Urothelium cell line (cell line): ENCODE measurements at places on chromosomes 11 and 22.

- no peak for DNase-seq
Measured at GRCh38 chr11:134950692-134951304, 538.8 kb upstream of the B3GAT1 start.

DNA sequence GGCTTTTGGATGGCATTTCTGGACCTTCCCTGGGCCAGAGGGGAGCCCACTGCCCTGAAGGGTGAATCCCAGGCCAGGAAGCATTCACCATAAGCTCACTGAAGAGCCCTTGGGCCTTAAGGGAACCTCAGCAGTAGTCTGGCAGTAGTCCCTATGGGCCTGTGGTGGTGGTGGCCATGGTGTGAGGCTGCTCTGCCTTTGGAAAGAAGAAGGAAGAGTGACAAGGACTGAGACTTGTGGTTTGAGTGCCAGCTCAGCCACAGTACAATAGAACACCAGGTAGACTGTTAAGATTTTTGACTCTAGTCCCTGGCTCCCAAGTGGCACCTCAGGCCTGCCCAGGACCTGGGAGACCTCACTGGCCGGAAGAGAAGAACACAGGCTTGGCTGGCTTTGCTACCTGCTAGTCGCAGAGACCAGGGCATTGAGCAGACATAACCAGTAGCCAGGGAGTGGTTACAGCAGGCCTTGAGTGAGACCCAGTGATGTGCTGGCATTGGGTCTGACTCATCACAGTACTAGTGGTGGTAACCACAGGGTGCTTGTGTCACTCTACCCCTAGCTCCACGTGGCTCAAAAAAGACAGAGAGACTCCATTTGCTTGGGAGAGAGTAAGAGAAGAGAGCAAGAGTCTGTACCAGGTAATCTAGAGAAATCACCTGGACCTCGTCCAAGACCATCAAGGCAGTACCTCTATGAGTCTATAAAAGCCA, 259.8 kb upstream of the BLID start:
- DNase-seq: peak; percentile 13

DNA sequence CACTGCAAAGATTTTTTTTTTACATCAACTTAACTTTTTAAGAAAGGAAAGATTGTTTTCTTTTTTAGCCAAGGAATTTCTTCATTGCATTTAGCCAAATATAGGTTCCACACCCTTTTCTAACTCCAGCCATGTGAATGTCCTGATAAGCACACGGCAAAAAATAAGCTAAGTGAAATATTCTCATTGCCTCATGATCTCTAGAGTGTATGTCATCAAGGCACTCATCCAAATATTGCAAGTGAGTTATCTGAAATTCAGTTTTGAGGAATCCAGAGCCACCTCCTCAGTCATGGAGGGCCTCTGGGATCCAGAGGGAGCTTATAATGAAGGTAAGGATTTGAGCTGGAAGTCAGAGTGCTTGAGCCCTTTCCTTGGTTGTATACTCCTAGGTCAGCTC, 80.0 kb downstream of the BLID start:
- no peak for DNase-seq

DNA sequence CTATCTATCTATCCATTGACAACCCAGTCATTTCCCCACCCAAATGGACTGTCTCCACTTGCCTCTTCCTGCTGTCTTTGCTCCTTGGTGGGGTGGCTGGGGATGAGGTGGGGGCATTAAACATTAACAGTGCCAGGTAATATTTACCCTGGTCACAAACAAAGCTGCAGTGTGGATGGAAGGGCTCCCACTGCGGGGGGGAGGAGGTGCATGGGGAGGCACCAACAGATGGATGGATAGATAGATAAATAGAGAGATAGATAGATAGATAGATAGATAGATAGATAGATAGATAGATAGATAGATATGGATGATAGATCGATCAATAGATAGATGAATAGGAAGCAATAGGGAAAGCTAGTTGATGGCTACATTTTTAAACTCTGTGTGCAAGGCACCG, 2.3 kb upstream of the FXYD2 start:
- no peak for DNase-seq

DNA sequence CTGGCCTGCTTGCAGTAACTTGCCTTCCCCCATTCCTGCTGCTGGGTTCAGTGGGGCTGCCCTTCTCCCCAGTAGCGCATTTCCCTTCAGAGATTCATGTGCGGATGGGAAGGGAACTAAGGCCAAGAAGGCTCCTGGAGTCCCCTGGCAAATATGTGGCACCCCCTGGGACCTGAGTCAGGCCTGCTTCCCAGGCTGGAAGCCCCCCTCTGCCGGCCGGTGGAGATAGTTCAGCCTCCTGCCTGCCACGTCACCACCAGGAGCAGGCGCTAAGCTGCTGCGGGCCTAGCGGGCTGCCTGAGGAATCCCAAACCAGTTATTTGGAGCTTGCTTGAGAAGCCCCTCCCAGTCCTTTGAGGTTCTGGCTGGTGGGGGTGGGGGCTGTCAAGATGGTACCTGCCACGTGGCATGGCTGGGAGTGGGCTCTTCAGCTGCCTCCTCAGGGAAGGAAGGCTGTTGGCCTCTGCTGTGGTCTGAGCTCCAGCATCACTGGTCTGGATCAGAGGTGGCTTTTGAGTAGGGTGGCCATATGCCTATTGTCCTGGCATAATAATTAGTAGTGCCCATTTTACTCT, 2.0 kb downstream of the SERPINH1 start:
- DNase-seq: peak; percentile 70

- DNase-seq: no peak
Measured at GRCh38 chr11:69218271-69218682, 62.5 kb downstream of the SMIM38 start.

GRCh38 chr11:118027694-118028093, 41.5 kb downstream of the IL10RA start:
- no peak for DNase-seq

DNA sequence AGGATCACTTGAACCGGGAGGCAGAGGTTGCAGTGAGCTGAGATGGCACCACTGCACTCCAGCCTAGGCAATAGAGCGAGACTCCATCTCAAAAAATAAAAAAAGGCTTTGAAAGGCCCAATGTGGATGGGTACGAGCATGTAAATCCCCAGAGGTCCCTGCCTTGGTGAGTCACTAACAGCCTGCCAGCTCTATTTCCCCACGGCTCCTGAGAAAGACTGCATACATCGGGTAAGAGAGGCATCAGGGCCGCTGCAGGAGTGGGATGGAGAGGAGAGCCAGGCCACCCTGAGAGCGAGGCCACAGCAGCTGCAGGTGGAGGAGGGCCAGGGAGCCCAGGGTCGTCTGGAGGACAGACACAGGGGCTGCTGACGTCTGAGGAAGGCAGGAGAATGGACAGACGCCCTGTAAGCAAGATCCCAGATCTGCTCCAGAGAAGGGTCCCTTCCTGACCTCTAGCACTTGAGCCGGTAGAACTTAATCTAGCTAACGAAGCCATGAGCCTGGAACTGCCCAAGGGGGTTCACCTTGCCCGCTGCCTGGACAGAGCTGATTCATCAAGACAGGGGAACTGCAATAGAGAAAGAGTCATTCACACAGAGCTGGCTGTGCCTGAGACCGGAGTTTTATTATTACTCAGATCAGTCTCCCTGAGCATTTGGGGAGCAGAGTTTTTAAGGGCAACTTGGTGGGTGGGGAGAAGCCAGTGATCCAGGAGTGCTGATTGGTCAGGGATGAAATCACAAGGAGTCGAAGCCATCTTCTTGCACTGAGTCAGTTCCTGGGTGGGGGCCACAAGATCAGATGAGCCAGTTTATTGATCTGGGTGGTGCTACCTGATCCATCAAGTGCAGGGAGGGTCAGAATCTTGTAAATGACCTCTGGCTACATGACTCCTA, 5.1 kb upstream of the KRTAP5-9 start:
- DNase-seq: no peak

GRCh38 chr11:73969991-73970800, 12.4 kb downstream of the UCP2 start:
- DNase-seq: no peak

DNA sequence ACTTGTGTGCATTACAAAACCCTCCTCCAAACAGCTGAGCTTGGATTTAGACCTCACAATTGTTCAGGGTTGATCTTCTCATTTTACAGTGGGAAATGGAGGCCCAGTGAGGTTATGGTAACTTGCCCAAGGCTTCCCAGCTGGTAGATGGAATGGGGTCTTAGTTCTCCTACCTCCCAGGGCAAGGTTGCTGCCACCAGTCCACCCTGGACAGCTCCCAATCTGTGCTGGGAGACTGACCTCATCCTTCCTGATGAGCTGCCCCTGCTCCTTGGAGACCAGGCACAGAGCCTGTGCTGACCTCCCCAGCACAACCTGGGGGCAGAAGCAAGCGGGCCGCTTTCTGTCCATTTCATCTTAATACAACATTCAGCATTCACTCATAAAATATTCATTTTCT, 190.7 kb downstream of the ST3GAL4 start:
- peak; percentile 11 for DNase-seq

GRCh38 chr11:62513626-62514025, 33.0 kb downstream of the AHNAK start:
- DNase-seq: no peak

DNA sequence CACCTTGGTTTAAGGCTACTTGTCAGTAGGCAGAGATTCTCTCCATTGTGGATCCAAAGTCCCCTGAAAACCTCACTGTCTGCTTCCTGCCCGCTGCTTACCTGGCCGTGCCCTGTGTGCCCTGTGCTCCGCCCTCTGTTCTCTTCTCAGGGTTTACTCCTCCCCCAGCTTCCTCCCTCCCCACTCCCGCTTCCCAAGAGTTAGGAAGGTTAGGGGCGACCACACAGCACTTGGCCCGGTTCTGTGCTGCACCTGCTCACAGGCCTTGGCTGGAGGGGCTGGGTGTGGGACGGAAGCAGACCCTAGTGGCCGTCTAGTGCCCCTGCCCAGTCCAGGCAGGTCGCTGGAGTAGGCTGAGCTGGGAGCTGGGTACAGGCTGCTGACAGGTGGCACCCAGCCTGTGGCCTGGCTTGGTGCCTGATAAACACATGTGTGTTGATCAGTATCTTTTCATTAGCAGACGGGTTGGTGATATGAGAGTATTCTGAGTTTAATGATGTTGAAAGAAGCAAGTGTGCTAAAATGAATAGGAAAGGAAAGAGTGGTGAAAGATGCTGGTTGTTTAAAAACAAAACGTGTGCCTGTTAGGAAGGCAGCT, 40.5 kb downstream of the GRAMD4 start:
- no peak for DNase-seq

GRCh38 chr11:86743223-86744118, 56.9 kb upstream of the PRSS23 start:
- peak; percentile 79 for DNase-seq

DNA sequence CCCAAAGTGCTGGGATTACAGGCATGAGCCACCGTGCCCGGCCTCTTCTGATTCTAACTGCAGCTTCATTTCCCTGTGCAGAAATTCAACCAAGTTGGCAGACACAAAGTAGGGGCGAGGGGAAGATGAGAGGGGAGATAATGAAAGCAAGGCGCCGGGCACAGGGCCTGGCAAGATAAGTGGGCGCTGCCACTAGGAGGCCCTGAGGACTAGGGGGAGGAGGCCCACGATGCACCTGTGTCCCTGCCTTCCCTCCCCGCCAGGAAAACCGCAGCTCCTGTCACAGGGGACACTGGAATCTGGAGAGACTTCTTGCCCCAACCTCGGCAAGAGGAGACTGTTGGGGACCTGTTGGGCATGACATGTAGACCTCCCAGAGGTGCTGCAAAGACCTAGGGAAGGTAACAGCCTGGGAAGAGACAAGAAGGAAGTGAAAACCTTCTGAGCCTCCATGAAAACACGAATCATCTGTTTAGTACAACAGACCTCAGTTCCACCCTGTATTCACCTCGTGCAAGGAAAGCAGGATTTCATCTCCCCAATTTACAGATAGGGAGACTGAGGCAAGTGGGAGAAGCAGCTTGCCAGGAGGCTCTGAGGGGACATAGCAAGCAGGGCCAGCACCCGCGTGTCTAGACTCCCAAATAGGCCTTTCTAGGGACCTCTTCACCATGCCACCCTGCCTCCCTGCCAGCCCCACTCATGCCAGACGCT, 3.1 kb upstream of the LGALS1 start:
- DNase-seq: no peak

GRCh38 chr11:119845305-119845704, 116.3 kb upstream of the NECTIN1 start:
- DNase-seq: no peak

GRCh38 chr11:58395581-58395980, 11.1 kb downstream of the OR5B3 start:
- DNase-seq: no peak

DNA sequence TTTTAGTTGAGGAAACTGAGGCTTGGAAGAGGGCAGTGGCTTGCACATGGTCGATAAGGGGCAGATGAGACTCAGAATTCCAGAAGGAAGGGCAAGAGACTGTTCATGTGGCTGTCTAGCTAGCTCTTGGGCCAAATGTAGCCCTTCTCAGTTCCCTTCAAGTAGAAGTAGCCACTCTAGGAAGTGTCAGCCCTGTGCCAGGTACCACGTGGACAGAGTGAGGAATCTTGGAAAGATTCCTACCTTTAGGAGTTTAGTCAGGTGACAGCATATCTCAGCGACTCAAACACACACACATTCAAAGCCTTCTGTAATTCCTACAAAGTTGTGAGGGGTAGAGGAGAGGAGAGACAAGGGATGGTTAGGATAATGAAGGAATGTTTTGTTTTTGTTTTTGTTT, 18.3 kb downstream of the PIK3IP1 start:
- DNase-seq: no peak

GRCh38 chr11:73461335-73461840, 85.2 kb downstream of the RELT start:
- no peak for DNase-seq

GRCh38 chr22:45574069-45574703, 71.5 kb downstream of the FBLN1 start:
- DNase-seq: no peak

DNA sequence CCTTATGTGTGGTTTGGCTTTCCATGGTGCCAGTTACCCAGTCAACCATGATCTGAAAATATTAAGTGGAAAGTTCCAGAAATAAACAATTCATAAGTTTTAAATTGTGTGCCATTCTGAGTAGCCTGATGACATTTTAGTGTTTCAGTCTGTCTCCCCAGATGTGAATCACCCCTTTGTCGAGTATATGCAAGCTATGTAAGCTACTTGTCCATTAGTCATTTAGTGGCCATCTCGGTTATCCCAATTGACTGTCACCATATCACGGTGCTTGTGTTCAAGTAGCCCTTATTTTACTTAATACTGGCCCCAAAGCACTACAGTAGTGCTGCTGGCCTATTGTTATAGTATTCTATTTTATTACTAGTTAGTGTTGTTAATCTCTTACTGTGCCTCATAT, 44.9 kb downstream of the ATG16L2 start:
- DNase-seq: no peak

- DNase-seq: no peak
Measured at GRCh38 chr11:120065876-120066275, 72.0 kb downstream of the TRIM29 start.

DNA sequence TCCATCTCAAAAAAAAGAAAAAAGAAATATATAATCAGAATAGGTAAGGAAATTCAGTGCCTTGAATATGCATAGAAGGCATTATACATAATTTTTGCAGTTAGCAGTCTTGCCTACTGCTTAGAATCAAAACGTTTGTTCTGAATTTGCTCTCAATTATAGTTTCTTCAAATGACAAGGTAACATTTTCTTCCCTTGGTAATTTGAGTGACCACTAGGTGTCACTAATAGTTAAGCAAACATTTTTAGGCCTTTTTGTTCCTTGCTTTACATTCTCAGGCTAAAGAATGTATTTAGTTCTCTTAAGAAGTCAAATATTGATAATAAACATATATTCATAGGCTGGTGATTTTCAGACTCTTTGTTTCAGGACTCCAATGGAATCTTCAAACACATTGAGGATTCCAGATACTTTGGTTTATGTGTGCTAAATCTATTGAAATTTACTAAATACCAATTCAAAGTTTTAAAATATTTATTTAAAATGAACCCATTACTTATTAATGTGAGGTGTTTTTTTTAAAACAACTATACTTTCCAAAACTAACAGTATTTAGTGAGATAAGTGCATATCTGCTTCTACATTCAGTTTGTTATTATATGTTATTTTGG, 55.0 kb upstream of the DEPDC7 start:
- DNase-seq: peak; percentile 11
